GM03348 (cell line): ENCODE measurements at places on chromosomes 3 and 15.

DNA sequence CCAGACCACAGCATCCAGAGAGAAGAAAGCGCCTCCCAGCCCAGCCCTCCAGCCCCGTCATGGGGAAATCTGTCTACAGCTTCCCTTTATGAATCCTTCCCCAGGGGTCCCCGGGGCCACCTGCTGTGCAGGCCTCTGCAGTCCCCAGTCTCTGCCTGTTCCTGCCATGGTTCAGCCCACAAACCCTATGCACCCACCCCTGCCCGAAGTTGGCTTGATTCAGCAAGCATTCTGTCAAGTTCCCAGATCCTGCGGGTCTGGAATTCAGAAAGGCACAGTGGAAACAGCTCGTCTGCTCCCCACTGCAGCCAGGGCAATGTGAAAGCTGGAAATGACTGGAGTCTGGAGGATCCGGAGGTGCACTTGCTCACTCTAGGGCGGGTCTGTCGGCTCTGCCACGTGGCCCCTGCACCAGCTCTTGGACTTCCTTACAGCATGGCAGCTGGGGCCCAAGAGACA, 2.9 kb upstream of the OCA2 start:
- no peak for DNase-seq

DNA sequence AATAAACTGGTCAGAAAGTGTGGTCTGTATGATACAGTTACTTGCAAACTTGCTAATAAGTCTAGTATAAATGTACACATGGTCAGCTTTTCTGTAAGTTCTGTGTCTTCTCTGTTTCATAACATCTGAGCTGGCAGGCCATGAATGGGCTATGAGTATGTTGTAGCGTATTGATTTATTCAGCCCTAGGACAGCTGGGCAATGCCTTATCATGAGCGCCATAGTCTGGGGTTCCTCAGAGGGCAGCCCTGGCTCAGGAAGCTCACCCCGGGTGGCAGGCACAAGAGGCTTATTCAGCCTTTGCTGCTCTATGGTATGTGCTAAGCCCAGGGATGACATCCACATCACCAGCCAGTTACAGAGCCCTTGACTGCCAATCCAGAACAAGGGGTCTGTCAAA, 50.7 kb upstream of the CCR2 start:
- no peak for DNase-seq

DNA sequence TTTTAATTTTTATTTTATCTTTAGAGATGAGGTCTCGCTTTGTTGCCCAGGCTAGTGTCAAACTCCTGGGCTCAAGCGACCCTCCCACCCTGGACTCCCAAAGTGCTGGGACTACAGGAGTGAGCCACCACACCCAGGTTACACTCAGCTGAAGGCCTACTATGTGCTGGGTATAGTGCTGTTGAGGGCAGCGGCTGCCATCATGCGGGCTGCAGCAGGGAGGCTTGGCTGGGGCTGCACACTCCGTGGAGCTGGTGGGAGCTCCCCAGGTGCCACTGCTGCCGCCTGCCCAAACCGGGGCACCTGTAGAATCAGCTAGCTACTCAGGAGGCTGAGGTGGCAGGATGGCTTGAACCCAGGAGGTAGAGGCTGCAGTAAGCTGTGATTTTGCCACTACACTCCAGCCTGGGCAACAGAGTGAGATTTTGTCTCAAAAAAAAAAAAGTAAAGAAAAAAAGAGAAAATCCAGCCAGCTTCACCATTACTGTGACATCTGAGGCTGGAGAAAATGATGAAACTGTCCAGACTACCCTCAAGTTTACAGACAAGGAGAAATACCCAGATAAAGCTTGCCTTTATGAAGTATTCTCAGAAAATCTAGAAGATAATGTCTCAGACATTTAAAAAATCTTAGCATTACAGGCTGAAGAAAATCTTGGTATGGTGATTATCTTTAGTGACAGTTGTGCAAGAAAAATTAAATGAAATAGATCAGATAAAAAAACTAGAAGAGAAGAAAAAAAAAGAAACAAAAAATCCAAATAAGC, 42.1 kb downstream of the CRABP1 start:
- DNase-seq: no peak

DNA sequence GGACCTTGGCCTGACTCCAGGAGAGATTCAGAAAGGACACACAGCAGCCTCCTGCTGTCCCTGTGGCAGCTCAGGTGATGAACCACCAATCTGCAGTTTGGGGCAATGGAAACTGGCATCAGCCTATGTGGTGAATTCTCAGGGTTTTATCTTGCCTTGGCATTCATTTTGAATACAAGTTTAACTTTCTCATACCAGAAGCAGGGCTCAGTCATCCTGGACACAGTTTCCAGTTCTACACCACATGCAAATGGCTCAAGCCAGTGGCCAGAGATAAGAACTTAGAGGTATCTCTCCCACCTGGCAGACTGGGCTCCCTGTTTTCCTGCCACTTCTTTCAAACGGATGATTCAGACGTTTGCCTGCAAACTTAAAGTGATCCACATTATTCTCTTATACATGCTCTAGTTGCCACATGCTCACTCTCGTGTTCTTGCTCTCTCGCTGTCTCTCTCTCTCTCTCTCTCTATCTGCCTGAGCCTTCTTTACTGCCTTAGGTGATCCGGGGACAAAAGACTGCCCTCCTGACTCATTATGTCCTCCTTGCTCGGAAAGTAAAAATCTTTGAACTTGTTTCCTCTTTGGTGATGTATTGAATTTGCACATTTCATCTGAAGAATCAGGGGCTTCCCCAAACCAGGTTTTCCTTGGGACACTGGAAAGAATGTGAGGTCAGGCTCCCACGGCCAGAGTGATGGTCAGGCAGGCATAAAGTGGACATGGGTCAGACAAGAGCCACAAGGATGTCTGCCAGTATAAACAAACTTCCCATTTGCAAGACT, 99.6 kb upstream of the STT3B start:
- no peak for DNase-seq

DNA sequence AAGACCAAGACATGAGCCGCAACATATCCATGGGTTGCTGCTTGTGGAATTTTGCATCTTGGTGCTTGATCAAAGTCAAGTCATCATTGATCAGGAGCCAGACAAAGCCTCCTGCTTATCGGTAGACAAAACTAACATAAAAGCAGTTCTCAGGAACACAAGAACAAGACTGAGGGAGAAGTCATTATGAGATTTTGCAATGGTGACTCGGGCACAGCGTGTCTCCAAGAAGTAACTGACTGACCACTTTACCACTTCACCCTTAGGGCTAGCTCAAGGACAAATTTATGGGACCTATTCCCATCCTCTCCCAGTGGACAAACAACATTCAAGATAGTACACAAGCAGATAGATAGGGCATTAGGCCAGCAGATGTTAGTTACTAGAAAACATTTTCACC, 68.1 kb upstream of the LIMD1 start:
- DNase-seq: no peak

DNA sequence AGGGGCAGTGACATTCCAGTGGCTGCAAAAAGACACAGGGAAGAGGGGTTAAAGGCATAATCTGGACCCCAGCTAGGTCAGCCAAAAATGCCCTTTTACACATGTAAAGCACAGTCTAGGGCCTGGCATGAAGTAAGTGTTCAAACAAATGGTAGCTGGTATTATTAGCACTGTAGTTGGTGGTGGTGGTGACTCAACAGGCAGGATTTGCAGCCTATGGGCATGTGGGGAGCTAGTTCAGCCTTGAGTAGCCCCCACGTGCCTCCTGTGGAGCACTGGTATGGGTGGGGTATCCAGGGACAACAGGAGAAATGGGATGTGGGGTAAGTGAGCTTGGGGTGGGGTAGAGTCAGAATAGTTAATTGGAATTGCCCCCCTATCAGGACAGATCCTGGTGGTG, 27.6 kb downstream of the DNASE1L3 start:
- no peak for DNase-seq

DNA sequence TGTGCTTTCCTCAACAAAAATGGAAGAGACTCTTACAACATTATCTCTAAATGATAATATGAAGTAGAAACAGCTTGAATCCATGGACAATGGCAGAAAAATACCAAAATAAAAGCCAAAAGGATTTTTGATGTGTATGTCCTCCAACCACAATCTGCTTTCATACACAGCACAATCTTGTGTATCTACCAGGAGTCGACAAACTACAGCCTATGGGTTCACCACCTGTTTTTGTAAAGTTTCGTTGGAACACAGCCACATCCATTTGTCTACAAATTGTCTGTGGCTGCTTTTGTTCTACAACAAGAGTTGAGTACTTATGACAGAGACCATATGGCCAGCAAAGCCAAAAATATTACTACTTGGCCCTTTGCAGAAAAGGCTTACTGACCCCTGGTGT, 88.7 kb upstream of the UBE2E2 start:
- DNase-seq: no peak

DNA sequence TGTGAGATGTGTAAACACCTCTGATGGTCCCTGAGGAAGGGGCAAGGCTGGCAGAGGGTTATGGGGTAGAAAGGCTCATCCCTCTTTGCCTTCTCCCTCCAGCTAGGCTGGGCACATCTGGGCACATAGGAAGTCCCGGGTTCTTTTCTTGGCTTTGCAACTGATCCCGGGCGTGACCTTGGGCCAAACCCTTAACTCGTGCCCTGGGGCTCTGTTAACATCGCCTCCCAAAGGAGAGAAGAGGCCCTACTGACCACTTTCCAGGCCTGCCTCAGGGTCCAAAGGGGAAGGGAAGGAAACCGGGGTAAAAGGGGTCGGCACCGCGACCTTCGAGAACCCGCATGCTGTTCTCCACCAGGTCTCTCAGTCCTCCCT, 549 bp downstream of the C3orf18 start:
- DNase-seq: no peak

DNA sequence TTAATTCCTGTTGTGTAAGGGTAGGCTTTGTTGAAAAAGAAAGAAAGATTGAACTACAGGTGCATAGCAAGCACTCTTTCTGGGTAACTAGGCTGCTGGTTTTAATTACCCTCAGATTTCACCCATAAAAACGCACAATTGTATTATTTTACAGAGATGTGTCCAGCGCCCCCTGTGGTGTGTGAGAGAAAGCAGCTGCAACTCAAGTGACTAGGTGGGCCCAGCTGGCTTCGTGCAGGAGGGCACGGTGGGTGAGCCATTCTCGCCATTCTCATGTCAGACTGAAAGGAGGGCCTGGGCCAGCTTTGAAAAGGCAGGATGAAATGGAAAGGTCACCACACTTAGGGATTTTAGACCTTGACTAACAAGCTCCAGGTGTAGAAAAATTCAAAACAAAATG, 122.6 kb downstream of the LRIG1 start:
- DNase-seq: peak; percentile 32

DNA sequence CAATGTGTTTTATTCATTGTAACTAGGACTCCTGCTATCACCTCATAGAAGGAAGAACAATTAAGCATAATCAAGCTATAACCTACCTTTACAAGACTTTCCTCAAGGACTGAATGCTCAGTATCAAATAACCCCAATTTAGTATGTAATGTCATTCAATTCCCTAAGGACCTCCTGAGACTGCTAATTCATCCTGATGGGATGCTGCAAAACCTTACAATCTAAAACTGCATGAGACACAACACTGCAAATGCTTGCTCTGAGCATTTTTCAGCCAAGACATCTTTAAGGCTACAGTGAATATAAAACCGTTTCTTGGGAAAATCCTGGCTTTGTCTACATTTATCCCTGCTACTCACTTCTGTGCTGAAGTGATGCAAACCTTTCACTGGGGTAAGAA, 69.9 kb downstream of the RYK start:
- DNase-seq: no peak

- no peak for DNase-seq
These were observed 56.3 kb downstream of the APBA2 start for GRCh38 chr15:28942046-28942445.

- no peak for DNase-seq
These were observed 127.5 kb upstream of the CD96 start for GRCh38 chr3:111414531-111414930.

- DNase-seq: no peak
These were observed 26.8 kb upstream of the FAM107A start for GRCh38 chr3:58604031-58604430.

DNA sequence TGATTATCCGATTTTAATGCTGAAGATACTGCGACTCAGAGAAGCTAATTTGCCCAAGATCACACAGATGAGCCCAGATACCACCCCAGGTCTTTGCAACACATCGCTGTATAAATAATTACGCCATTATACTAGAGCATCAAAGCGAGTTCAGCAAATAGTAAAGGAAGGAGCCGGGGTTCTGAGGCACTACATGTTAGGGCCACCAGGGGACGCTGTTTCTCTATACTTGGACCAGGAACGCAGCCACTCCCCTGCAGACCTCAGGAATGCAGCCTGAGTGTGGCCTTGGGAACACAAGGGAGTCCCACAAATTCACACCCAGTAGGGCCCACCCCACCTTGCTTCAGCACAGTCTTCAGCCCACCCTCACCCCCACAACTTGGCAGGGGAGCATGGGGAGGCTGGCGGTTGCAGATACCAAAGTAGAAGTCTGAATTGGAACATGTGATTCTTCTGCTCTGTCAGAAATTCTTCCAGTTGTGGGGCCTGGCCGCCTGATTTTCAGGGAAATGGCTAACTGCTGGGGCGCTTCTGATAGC, 57.8 kb upstream of the RYK start:
- DNase-seq: peak; percentile 85

- no peak for DNase-seq
These were observed 35.1 kb downstream of the TRIP4 start for GRCh38 chr15:64422697-64423096.

DNA sequence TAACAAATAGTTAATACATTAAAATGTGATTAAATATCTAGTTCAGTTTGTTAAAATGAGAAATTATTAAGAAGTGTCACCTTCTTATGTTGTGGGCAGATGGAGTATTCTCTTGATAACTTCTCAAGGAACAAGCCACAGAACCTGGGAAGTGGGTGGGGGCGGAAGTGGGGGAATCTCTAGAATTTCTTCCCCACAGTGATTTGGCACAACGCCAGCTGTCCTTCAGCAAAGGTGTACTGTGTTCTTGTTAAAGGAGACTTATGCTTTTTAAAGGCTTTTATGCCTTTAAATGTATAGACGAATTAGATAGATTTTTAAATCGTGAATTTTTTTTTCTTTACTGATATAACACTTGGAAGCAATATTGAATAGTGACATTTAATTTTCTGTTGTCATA, 42.4 kb downstream of the SEC22A start:
- DNase-seq: no peak

GRCh38 chr3:94615275-94616065, 552.6 kb downstream of the NSUN3 start:
- no peak for DNase-seq

DNA sequence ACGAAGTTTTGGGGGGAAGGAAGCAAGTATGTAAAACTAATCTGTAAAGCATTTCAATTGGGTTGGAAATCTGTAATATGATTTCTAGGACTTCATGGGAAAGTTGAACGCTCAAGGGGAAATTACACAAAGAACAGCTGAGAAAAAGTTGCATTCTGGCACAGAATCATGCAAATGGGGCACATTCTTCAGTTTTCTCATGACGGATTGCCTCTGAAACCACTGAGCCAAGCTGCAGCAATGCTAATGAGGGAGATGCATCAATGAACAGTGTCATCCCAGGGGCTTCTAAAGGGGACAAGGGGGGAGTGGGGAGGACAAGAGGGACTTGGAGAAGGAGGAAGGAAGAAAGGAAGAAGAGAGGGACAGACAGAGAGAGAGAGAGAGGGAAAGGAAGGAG, 291.4 kb upstream of the ATP11B start:
- DNase-seq: no peak

GRCh38 chr3:127387556-127388153, 99.8 kb upstream of the PRR20G start:
- DNase-seq: no peak

- no peak for DNase-seq
These were observed 265.5 kb downstream of the RORA start for GRCh38 chr15:60963557-60963956.
